ENCODE measurements at places on chromosomes 4 and X.

- no peak for DNase-seq
Measured at GRCh38 chrX:104137496-104137895, 19.3 kb downstream of the SLC25A53 start.

DNA sequence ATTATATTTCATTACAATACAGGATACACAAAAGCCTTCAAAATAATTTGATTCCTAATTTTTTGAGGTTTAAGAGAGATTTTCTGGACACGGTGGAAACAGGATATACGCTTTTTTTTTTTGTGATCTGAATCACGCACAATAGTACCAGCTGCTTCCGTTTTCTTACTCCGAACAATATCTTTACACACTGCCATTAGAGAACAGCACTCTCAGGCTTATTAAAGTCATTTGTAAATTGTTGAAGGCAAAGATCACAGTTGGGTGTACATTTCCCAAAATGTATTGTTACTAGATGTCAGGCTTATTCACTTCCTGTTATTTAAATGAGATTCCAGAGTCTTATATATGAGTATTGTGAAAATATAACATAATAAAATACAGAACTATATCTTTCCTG lies 71.5 kb downstream of the TMEM47 start:
- DNase-seq = no peak

- no peak for DNase-seq
Measured at GRCh38 chrX:96650023-96650422, 34.6 kb upstream of the DIAPH2 start.

- no peak for DNase-seq
Measured at GRCh38 chrX:9535101-9535500, 70.2 kb downstream of the TBL1X start.

- no peak for DNase-seq
Measured at GRCh38 chrX:123753656-123754350, 21.0 kb upstream of the THOC2 start.

GRCh38 chr4:16636912-16637630 lies 261.4 kb downstream of the LDB2 start:
- no peak for DNase-seq

- DNase-seq = no peak
Measured at GRCh38 chr4:123573866-123574508, 177.4 kb downstream of the SPRY1 start.
